ENCODE measurements at places on chromosomes 2 and 18.

DNA sequence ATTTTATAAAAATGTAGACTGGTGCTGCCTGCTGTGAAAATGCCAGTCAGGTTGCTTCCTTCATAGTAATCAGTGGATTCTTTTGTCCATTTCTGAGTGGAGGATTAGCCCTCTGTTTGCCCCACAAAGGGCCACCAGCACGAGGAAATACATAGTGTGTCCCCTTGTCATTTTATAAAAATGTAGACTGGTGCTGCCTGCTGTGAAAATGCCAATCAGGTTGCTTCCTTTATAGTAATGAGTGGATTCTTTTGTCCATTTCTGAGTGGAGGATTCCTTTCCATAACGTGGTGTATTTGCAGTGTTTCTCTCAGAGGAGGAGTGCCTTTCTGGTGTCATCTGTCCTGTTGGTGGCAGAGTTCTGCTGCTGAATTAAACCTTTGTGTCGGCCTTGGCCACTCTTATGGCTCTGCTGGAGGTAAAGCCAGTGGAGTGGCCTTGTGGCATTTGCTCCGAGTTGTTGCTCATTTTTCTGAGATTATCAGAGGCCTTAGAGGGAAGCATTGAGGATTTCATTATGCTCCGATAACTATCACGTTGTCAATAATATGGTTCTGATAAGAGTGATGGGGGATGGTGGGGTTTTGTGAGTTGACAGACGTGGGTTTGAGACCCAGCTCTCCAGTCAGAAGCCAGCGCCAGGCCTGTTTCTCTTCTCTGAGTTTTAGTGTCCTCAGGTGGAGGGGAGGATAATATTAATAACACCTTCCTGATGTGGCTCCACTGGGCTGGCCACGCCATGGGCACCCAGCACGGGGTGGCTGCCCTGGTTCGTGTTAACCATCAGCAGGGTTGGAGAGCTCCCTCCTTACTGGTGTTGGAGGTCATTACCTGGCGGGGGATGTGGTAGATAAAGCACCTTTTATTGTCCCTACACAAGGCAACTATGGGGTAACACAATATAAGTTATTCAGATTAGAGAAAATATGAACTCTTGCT is 96.6 kb downstream of the NEDD4L start:
- DNase-seq, result no peak

DNA sequence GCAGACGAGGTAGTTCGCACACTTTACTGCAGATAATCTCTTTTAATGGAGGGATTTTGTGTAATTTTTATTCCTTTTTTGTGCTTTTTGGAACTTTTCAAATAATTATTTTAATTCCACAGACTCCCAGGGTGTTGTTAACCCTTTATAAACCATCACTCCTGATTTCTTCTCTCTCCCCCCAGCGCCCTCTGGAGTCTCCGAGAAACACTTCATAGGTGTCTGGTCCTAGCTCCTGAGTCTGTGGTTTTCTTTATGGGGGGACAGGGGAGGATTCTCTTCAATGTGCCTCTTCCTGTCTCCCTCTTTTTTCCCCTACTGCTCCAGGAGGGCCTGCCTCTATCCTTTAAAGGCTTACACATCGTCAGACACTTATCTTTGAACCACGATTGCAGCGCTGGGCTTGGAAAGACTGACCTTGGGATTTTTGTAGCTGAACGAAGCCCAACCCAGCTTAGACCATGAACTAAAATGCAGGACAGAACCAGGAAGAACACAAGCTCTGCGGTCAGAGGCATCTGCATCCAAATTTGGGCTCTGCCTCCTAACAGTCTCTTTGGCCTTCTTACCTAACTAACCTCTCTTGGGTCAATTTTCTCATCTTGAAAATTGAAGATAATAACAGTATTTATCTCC is 7.1 kb upstream of the PKDCC start:
- no peak for DNase-seq

DNA sequence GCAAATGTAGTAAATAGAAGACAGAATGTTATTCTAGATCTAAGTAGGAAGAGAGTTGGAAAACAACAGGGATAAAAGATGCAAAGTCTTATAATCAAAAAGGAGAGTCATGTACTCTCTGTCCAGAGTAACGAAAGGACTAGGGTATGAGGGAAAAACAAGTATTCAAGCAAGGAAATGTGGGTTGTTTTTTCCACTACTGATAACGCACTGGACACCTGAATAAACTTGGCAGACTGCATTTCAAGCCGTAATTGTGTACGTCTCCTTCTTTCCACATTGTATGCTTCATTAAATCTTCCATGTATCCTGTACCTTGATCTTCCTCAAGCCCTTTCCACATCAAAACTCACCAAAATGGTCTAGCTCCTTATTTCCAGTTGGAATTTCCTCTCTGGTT is 420.6 kb downstream of the ZEB2 start:
- DNase-seq, result no peak

- no peak for DNase-seq
Measured at GRCh38 chr2:163395602-163396001, 340.2 kb downstream of the FIGN start.

DNA sequence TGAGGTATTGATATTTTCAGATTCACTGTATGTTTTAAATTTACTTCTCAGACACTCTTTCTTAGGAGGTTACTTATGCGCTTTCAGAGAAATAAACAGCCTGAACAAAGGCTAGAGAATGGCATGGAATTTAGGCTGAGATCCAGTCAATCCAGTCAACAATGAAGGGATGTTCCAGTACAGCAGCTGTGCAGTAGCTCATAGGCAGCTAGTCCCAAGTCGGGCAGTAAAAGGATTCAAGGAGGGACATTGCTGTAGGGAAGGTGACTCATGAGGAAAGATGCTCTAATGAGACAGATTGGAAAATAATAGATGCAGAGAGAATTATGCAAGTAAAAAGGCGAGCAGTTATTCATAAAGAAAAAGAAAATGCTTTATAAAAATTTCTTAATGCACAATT is 397.9 kb upstream of the RGPD4 start:
- no peak for DNase-seq

DNA sequence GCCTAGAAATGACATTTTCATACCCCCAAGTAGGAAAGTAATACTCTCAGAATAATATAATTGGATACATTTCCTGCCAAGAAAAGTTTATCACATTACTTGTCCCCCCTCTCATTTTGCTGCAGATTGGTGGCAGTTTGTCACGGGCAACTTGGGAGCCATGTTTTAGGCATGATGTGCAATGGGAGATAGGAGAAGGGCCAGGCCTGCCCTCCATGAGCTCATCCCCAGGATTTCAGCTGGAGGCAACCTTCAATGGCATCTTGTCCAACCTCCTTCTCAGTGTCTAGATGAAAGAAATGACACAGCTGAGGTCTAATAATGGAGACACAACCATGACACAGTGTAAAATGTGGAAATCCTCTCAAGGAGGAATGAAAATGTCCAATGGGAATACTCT is 11.4 kb upstream of the RAB31 start:
- no peak for DNase-seq

- no peak for DNase-seq
Measured at GRCh38 chr2:126739141-126739540, 83.2 kb downstream of the GYPC start.

- DNase-seq, result no peak
Measured at GRCh38 chr18:70370762-70371733, 82.2 kb downstream of the SOCS6 start.

- no peak for DNase-seq
Measured at GRCh38 chr18:50558157-50558556, 1.7 kb upstream of the MAPK4 start.

- no peak for DNase-seq
Measured at GRCh38 chr2:169184074-169184473, 114.7 kb downstream of the DHRS9 start.

DNA sequence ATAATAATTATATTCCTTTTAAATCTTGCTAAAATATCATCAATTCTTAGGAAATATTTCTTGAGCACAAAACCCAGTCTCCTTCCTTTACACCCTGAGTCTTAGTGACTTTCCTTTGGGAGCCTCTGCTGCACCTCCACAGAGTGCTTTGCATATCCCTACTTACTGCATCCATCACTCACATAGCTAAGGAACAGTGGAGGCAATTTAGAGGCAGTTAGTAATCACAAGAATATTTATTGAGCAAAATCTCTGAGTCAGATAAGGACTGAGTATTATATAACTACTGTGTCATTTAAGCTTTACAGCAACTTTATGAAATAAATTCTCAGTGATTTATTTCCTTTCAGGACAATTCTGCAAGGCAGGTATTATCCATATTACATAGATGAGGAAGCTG is 327.7 kb downstream of the TMX3 start:
- DNase-seq, result peak; percentile 50

Data from IMR-90 (cell line).